Progenitor cell of endocrine pancreas (in vitro differentiated cells): ENCODE measurements at places on chromosomes 6 and 20. TPM values are rescaled to one million over a fixed set of nuclear protein-coding genes. Genes with fewer than 3 reads are reported as not detected.
A peak's percentile ranks its signal among the peaks of the same experiment; 100 is the strongest.

GRCh38 chr20:37741055-37741454 is 47.2 kb downstream of the CTNNBL1 start:
- DNase-seq = no peak
- no peaks in the 10 kb centered on the region for H3K27me3 ChIP-seq

DNA sequence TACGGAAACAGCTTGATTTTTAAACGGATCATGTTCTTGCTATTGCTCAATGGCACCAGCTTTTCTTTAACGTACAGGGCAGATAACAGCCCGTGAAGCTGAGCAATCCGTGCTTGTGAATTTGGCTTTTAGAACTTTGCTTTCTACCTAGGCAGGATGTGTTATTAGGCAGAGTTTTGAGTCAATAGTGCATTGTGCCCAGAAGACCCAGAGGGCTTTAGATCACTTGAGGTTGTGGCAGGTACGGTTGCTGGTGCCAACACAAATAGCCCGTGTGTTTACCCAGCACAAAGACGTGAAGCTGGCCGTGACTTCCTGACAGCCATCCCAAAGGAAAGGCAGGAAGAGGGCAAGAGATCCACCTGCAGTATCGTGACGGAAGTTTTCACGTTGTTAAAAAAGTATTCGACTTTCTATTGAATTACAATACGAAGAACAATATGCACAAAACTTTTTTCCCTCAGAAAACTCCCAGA is 117.4 kb upstream of the FRMD1 start:
- H3K4me1 ChIP-seq = peaks cover 9% of the 10 kb centered on the region
- DNase-seq = no peak
- H3K27me3 ChIP-seq = peaks cover 34% of the 10 kb centered on the region
- no peak overlapping the region for H3K4me3 ChIP-seq

DNA sequence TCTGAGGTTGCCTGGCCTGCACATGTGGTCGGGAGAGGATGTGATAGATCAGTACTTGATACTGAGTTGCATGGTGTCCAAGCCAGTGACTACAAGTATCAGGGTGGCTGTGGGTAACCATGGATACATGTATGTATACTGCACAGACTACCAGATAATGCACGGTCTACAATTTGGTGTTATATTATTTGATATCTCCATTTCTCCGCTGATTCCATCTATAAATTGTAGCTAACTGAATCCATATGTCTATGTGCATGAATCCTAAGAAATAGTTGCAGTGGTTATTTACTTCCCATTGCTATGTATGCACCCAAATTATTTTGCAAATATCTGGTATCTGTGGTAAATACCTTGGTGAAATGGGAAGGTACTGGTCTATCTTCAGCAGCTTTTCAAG is 83.8 kb upstream of the KIF25 start:
- H3K4me3 ChIP-seq = no peak overlapping the region
- H3K27me3 ChIP-seq = no peaks in the 10 kb centered on the region
- peaks cover 28% of the 10 kb centered on the region for H3K36me3 ChIP-seq
- H3K4me1 ChIP-seq = peaks cover 8% of the 10 kb centered on the region

GRCh38 chr6:10543488-10543887 is 22.3 kb downstream of the GCNT2 start:
- H3K27ac ChIP-seq = no peak overlapping the region
- peaks cover 2% of the 10 kb centered on the region for H3K36me3 ChIP-seq
- H3K27me3 ChIP-seq = peaks cover 3% of the 10 kb centered on the region
- H3K4me1 ChIP-seq = no peaks in the 10 kb centered on the region
- H3K4me3 ChIP-seq = no peak overlapping the region

DNA sequence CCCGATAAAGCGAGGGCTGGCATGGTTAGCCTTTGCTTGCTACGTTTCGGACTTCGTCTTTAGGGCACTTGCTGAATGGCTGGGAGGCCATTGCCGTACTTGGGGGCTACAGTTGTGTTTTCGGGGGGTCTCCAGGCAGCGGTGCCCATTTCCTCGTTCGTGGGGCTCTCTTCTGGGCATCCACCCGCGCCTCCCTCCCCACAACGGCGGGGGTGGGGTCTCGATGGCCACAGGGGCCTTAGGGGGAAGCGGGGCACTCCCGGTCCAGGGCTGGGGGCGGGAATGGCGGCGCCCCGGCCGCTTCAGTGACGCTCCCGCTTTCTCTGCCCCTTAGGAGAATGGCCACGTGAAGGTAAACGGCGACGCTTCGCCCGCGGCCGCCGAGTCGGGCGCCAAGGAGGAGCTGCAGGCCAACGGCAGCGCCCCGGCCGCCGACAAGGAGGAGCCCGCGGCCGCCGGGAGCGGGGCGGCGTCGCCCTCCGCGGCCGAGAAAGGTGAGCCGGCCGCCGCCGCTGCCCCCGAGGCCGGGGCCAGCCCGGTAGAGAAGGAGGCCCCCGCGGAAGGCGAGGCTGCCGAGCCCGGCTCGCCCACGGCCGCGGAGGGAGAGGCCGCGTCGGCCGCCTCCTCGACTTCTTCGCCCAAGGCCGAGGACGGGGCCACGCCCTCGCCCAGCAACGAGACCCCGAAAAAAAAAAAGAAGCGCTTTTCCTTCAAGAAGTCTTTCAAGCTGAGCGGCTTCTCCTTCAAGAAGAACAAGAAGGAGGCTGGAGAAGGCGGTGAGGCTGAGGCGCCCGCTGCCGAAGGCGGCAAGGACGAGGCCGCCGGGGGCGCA is 2.4 kb downstream of the MARCKS start:
- H3K4me3 ChIP-seq = peak overlapping the region; percentile 86
- no peaks in the 10 kb centered on the region for H3K27me3 ChIP-seq
- peak overlapping the region; percentile 95 for H3K27ac ChIP-seq
- peaks cover 23% of the 10 kb centered on the region for H3K4me1 ChIP-seq

ZC2HC1B gene
- total RNA-seq = not detected in 2 replicates

DNA sequence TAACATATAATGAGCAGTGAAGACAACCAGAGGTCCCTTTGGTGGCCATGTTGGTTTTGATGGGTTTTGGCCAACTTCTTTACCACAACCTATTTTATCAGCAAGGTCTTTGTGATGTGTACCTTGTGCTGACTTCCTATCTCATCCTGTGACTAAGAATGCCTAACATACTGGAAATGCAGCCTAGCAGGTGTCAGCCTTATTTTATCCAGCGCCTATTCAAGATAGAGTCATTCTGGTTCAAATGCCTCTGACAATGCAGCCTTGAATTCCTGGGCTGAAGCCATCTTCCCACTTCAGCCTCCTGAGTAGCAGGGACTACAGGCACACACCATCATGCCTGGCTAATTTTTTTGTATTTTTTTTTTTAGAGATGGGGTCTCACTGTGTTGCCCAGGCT is 7.8 kb upstream of the TRIM38 start:
- H3K27me3 ChIP-seq = no peaks in the 10 kb centered on the region
- DNase-seq = no peak
- H3K4me3 ChIP-seq = no peak overlapping the region
- peaks cover 1% of the 10 kb centered on the region for H3K36me3 ChIP-seq

DNA sequence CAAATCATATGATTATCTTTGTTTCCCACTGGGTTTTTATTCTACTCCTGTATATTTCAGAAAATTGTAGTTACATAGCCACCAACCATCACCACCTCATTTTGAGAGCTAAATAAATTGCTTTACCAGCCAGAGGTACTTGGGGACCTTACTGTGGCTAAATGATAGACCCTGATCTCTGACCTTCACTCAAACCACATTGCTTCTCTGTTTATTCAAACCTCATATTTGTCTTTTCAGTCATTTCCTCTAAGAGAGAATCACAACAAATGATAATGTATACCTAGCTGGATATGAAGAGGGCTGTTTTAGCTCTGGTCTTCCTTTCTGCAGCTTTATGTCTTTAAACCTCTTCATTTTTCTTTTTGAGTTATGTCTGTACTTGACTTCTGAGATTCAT is 142.8 kb downstream of the ADGB start:
- H3K4me1 ChIP-seq = peaks cover 8% of the 10 kb centered on the region
- no peak for DNase-seq
- no peak overlapping the region for H3K4me3 ChIP-seq
- no peak overlapping the region for H3K27ac ChIP-seq
- H3K27me3 ChIP-seq = no peaks in the 10 kb centered on the region

TCF21 gene
- total RNA-seq = not detected in 2 replicates

DNA sequence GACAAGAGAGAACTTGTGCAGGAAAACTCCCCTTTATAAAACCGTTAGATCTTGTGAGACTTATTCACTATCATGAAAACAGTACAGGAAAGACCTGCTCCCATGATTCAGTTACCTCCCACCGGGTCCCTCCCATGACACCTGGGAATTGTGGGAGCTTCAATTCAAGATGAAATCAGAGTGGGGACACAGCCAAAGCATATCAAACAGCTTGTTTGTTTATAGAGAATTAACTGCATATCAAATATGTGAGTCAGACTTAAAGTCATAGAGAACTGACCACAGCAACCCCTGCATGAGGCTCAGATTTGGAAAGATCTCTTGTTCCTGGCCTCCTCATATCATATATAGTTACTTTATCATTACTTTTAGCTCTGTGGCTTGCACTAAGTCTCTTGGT is 29.1 kb upstream of the HDAC2 start:
- peaks cover 5% of the 10 kb centered on the region for H3K4me1 ChIP-seq
- no peaks in the 10 kb centered on the region for H3K27me3 ChIP-seq
- peaks cover 12% of the 10 kb centered on the region for H3K36me3 ChIP-seq
- H3K4me3 ChIP-seq = no peak overlapping the region
- no peak for DNase-seq
